Activated CD8-positive, alpha-beta memory T cell treated with anti-CD3 and anti-CD28 coated beads, Interleukin-2, amount 50 U/mL, for 48 hours (primary cell): ENCODE measurements at places on chromosomes 3 and 15.
A peak's percentile ranks its signal among the peaks of the same experiment; 100 is the strongest.

DNA sequence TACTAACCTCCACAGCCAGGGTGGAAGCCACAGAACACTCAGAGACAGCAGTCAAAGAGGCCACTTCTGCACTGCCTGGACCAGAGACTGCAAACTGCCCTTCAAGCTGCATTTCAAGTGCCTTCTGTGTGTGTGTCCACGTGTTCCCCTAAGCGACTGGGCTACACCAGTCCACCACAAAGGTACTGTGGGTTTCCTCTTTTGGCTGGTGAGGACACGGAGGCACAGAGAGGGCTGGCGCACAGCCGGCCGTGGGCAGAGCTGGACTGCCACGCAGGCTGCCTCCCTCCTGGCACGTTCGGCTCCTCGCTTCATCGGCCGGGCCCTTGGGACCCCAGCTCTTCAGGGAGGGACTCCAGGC is 60.9 kb downstream of the MGLL start:
- no peak for DNase-seq

GRCh38 chr3:17195192-17195611 is 310.4 kb downstream of the PLCL2 start:
- DNase-seq, result no peak

- no peak for DNase-seq
Observed at GRCh38 chr3:74288761-74289160, 325.7 kb downstream of the CNTN3 start.

- no peak for DNase-seq
Observed at GRCh38 chr3:127035677-127036076, 52.8 kb downstream of the PLXNA1 start.

DNA sequence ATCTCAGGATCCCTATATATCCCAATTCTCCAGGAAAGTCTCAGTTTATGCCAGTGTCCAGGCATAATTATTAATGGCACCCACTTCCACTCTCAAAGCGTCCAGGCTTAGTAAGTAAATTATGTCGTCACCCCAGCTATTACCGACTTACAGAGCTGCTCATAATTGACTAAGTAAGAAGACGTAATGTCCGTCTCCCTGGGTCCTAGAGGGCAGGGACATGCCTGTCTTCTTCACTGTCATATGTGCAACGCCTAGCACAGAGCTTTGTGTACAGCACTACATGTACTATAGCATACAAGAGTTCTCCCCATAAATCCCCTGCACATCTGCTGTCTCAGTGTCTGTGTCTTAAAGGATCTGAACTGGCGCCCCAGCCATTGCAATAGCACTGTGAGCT is 23.9 kb upstream of the HRH1 start:
- DNase-seq, result peak; percentile 34

GRCh38 chr3:14423963-14424362 is 21.6 kb downstream of the SLC6A6 start:
- no peak for DNase-seq

DNA sequence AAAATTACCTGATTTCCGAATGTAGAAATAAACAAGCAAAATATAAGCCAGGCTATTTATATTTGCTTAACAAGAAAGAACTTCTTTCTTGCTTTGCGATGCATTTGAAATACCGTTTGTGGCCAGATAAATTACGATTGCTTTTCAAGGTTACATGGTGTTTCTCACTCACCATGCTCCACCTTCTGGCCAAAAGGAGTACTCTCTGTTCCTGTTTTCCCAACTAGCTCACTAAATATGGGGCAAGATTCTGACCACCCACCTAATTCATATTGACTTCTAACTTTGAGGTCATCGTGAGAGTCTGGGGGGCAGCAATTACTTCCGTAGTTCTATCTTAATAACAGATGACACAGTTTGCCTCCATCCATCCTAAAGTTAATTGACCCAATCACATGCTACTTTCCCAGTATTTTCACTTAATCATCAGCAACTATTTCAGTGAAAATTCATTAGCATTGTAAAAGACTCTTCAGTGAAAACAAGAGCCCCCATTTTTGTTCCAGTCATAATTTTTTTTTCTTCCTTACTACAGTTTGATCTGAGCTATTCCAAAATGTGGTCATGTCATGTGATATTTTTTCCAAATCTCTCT is 25.9 kb downstream of the ACP3 start:
- DNase-seq, result no peak

DNA sequence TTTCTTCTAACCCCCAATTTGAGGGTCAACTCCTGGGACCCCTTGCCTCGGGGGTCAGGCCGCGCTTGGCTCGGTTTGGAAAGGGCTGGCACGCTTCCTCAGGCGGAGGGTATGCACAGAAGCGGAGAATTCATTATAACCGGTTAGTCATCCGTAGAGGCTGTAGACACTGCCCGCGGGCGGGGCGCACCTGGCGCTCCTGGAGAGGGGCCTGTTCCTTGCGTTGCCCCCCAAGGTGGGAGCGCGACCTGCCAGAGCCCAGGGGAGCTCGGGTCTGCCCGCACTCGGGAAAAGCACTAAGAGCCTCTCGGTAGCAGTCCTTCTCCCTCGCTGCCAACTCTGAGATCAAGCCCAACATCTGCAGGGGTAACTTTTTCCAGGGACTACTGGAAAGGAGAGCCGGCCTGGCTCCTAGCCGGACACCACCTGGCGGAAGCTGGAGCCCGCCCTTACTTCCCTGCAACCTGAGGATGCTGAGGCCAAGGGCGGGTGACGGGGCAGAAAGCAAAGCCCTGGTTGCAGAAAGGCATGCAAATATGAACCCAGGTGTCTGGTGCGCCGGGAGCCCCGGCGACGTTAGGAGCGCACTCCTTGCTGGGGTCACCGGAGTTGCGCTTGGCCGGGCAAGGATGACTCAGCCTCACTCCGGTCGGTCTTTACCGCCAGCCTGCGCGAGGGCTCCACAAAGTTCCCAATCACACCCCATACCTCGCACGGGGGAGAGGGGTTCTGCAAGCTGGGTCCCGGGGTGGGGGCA is 1.5 kb upstream of the CACNA2D3 start:
- no peak for DNase-seq

GRCh38 chr3:13762906-13763305 is 117.0 kb downstream of the WNT7A start:
- DNase-seq, result no peak

- no peak for DNase-seq
Observed at GRCh38 chr3:56782906-56783305, 18.8 kb downstream of the ARHGEF3 start.

GRCh38 chr15:75532413-75533250 is 46.5 kb downstream of the PTPN9 start:
- no peak for DNase-seq

- DNase-seq, result no peak
Observed at GRCh38 chr3:63661242-63661641, 8.8 kb downstream of the SNTN start.

DNA sequence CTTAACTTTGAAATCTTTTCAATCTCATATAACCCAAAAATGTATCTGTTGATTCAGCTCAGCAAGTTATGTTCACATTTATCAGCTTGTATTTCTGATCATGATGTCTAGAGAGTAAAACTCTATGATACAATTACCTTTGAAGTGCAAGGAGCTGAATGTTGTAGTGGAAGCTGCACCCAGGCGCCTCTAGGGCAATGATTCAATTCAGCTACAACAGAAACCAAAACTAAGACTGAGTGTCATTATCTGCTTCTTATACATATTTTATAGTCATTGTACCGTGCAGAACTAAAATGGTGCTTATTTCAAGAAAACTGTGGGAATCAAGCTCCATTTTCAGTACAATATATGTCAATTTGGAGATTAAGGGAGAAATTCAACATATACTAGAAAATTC is 1237.5 kb downstream of the ZPLD1 start:
- no peak for DNase-seq

- peak; percentile 77 for DNase-seq
Observed at GRCh38 chr15:94234300-94234699, 2.9 kb downstream of the MCTP2 start.

GRCh38 chr3:184368586-184369183 is 7.2 kb downstream of the POLR2H start:
- no peak for DNase-seq

- DNase-seq, result no peak
Observed at GRCh38 chr3:153591561-153592245, 429.7 kb downstream of the RAP2B start.

DNA sequence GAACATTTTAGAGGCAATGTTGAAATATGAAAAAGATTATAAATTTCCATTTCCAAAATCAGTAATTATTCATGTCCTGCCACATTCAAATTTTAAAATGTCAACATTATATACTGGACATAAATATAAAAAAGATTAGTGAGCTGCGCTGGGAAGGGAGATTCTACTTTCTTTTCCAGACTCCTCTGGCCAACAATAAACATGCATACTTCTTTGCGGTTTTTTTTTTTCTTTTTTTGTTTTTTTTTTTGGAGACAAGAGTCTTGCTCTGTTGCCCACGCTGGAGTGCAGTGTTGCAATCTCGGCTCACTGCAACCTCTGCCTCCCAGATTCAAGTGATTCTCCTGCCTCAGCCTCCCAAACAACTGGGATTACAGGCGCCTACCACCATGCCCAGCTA is 105.5 kb downstream of the ADAM10 start:
- no peak for DNase-seq

DNA sequence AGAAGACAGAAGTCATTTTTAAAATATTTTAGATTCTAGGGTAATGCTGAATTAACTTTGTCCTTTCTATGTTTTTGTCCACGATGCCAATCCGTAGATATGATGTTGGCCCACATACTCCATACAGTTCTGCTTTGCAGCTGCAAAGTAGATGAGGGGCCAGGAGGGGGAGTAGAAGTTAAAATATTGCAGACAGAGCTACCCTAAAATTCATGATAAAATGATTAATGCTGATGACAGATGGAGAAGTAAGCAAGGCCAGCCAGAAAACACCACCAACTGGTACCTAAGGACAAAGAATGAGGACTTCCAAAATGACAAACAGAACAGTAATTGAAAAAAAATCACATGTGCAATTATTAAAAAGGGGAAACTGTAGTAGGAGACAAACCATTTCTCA is 756.6 kb upstream of the ARPP21 start:
- DNase-seq, result no peak

DNA sequence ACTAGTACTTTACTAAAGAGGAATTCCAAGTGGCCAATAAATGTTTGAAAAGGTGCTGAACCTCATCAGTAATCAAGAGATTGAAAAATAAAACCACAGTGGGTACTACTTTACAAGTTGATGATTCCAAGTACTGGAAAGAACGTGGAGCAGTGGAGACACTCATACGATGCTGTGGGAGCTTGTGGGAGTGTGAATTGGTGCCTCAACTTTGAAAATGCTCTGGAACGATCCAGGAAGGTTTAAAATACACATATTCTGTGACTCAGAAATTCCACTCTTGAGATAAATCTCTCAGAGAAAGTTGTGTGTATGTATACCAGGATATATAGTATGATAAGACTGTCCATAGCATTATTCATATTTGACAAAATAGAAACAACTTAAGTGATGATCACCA is 9.3 kb downstream of the LRCH3 start:
- DNase-seq, result no peak

GRCh38 chr15:71273731-71274447 is 158.6 kb downstream of the THSD4 start:
- DNase-seq, result no peak
